ENCODE measurements at places on chromosomes 5 and 9.

- DNase-seq = no peak
Observed at GRCh38 chr9:121763131-121763530, 111.7 kb downstream of the DAB2IP start.

DNA sequence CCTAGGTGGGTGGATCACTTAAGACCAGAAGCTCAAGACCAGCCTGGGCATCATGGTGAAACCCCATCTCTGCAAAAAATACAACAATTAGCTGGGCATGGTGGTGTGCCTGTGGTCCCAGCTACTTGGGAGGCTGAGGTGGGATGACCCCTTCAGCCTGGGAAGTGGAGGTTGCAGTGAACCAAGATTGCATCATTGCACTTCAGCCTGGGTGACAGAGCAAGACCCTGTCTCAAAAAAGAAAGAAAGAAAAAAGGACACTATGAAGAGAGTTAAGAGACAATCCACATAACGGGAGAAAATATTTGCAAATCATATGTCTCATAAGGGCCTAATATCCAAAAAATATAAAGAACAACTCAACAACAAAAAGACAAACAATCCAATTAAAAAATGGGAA, 57.9 kb downstream of the NDST1 start:
- DNase-seq = no peak

DNA sequence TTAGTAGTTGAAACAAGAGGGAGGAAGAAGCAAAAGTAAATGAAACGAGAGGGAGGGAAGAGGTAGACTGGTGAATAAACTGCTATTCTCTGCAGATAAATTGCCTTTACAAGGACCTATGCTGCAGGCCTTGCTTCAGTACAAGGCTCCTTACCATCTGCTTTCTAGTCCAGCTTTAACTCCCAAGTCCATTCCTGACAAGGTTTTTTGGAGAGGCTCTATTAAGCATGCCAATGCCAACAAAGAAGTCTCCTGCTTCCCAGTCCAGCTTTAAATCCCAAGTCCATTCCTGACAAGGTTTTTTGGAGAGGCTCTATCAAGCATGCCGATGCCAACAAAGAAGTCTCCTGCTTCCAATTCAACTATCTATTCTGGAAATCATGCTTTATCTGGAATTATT, 244.9 kb downstream of the GABRB2 start:
- DNase-seq = no peak

DNA sequence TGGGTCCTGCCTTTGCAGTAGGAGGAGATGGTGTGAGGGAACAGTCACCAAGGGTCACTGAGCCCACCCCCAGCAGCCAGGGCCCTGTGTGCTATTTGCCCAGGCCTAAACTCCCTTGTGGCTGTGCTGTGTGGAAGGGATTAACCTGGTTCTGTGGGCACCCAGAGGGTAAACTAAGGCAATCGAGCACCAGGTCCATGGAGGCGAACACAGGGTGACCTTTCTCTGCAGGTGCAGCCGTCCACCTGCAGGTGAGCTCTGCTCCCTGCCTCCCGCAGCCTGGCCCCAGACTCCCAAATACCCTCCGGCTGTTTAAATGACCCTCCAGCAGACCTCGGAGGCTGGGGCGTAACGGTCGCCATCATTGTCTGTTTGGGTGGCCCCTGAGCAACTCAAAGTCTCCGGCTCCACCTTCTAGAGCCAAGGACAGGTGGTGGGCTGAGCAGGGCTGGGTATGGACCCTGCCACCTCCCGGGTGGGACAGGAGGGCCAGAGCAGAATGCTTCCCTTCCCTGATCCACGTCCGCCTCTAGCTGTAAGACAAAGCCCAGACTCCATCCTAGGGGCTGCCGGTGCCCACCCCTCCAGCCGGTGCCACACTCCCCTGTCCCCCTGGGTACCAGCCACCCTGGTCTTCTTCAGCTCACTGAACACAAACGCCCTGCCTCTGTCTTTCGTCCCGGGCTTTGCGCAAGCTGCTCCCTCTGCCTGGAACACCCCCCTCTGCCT, 34.1 kb upstream of the FIBCD1 start:
- no peak for DNase-seq

DNA sequence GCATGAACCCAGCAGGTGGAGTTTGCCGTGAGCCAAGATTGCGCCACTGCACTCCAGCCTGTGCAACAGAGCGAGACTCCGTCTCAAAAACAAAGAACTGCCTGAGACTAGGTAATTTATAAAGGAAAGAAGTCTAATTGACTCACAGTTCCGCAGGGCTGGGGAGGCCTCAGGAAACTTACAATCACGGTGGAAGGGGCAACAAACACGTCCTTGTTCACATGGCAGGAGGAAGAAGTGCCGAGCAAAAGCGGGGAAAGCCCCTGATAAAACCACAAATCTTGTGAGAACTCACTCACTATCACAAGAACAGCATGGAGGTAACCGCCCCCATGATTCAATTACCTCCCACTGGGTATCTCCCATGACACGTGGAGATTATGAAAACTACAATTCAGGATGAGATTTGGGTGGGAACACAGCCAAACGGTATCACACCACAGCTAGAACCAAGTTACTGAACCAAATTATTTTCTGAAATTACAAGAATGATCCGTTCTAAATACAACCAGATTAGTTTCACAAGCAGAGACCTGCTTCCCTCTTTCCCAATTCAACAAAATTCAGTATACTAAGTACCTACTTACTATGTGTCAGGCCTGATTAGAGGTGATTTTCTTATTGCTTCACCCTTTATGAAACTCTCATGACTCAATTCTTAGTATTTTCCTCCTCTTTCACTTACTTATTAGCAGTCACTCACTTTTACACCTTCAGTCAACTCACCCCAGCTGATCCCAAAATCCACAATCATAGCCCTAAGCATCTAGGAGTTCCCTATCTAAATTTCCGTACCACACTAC, 8.4 kb downstream of the UBTD2 start:
- DNase-seq = no peak

DNA sequence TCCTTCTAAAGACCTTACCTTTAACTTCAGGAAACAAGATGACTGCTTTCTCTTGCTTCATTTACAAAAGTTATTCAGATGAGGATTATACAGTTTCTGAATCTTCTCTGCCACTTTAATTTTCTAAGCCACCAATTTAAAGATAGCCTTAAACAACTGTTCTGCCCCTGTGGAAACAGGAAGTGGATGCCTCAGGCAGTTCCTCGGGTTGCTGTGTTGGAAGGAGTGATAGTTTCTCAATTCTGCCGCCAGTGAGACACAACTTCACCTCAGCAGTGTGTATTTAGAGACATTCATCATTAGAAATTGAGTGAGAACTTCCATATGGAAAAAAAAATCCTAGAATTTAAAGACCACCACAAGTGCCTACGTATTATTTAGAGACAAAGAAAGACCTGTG, 475.1 kb upstream of the WWC1 start:
- no peak for DNase-seq

DNA sequence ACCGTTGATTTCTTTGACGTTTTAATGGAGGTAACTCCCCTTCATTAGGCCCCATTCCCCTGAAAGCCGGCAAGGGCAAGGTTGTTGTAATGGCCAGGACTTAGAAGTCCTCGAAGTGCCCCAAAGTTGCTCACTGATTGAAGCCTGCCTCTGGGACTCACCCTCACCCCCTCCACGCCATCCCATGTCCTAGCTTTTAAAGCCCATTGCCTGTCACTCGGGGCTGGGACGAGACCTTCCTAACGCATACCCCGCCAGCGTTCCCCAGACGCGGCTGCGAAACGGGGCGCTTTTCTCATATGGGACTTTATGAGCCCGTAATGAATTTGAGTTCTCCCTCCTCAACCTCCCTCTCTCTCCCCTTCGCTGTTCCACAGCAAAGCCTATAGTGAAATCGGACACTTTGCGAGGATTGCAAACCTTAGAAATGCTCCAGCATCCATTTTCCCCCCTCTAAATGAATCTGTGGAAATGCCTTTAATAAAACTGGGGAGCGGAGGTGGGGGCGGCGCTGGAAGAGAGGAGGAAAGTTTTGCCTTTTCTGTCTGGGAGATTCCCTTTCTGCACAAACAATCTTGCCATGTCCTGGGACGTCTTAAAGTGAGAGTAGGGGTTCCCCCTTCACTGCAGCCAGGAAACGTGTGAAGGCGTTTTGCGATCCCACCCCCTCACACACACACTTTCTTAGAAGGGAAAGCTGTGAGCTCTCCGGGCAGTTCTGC, 1.5 kb downstream of the PAPPA start:
- DNase-seq = no peak

GRCh38 chr5:99058466-99058865, 129.7 kb upstream of the CHD1 start:
- DNase-seq = no peak

DNA sequence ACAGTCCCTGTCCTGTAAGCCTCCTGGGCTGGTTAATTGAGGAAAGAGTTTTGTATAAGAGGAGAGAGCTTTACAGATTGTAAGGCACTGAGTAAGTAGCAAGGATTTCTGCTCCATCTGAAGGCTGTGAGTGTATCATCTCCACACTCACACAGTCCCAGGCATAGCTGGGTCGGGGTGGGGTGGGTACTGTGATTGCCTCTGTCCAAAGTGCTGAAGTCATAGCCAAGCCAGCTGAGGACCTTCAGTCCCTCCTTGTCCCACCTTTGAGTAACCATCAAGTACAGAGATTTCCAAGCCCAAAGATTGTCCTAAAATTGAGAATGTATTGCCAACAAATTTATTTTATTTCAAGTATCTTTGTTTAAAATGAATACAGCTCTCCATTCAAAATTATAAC, 5.5 kb upstream of the DNAJB5 start:
- DNase-seq = no peak

DNA sequence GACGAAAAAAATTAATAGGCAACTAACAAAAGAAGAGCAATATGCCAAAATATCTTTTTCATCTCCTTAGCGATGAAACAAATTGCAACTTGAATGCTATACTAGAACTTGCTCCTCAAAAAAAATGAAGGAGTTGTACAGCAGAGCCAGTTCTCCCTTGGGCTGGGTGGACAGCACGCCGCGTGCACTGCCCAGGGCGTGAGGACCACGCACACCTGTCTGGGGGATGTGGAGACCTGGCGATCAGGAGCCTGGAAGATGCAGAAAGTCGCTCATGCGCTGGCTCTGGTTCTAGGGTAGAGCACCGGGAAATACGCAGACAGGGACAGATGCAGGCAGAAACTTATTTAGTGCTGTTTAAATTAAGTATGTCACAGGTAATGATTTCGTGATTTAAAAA, 342.0 kb upstream of the IRX4 start:
- DNase-seq = no peak

- DNase-seq = no peak
Observed at GRCh38 chr9:137175345-137175961, 3.6 kb upstream of the TMEM210 start.

DNA sequence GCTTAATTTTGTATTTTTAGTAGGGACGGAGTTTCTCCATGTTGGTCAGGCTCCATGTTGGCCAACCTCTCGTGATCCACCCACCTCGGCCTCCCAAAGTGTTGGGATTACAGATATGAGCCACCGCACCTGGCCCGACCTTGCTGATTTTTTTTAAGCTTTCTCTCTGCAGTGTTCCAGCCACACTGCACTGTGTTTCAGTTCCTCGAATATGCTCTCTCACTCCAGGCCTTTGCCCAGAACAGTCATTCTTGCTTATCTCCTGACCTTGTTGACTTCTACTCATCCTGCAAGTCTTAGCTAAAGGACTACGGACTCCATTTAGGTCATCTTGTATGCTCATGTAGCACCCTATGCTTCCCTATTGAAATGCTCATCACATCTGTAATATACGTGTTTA, 3.3 kb downstream of the SNAPC3 start:
- DNase-seq = no peak

GRCh38 chr9:116899337-116900006, 212.4 kb downstream of the TRIM32 start:
- DNase-seq = no peak

- no peak for DNase-seq
Observed at GRCh38 chr9:78314953-78315870, 18.3 kb downstream of the PSAT1 start.

- no peak for DNase-seq
Observed at GRCh38 chr9:136853596-136854112, 1.5 kb downstream of the MAMDC4 start.

GRCh38 chr9:21682381-21682780, 120.1 kb upstream of the MTAP start:
- no peak for DNase-seq

- no peak for DNase-seq
Observed at GRCh38 chr5:174344335-174344734, 298.8 kb downstream of the NSG2 start.

GRCh38 chr9:3719286-3719685, 193.5 kb upstream of the RFX3 start:
- DNase-seq = no peak

DNA sequence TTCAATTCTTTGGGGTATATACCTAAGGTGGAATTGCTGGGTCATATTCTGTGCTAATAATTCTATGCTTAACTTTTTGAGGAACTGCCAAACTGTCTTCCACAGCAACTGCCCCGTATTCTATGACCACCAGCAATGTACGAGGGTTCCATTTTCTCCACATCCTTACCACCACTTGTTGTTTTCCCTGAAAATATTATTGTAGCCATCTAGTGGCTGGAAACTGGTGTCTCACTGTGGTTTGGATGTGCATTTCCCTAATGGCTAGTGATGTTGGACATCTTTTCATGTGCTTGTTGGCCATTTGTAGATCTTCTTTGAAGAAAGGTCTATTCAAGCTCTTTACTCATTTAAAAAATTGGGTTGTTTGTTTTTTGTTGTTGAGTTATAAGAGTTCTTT, 30.7 kb downstream of the MSX2 start:
- DNase-seq = no peak

- DNase-seq = no peak
Observed at GRCh38 chr9:76662476-76663281, 101.6 kb upstream of the PCA3 start.

- no peak for DNase-seq
Observed at GRCh38 chr5:9919306-9920030, 289.3 kb upstream of the TAS2R1 start.

All from posterior vena cava (tissue), 2 donors.